NCI-H1092 (cell line): ENCODE measurements at places on chromosomes 1 and 21.

- no peak for DNase-seq
Measured at GRCh38 chr1:61756773-61757172, 14.5 kb downstream of the PATJ start.

- no peak for DNase-seq
Measured at GRCh38 chr21:20970691-20971090, 27.5 kb upstream of the NCAM2 start.

DNA sequence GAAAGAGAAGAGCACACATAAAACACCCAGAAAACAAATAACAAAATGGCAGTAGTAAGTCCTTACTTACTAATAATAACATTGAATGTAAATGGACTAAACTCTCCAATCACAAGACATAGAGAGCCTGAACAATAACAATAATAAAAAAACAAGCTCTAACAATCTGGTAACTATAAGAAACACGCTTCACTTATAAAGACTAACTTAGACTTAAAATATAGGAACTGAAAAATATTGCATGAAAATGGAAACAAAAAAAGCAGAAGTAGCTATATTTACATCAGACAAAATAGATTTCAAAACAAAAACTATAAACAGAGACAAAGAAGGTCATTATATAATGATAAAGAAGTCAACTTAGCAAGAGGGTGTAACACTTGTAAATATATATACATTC lies 83.1 kb upstream of the LYPLAL1 start:
- DNase-seq, result no peak

DNA sequence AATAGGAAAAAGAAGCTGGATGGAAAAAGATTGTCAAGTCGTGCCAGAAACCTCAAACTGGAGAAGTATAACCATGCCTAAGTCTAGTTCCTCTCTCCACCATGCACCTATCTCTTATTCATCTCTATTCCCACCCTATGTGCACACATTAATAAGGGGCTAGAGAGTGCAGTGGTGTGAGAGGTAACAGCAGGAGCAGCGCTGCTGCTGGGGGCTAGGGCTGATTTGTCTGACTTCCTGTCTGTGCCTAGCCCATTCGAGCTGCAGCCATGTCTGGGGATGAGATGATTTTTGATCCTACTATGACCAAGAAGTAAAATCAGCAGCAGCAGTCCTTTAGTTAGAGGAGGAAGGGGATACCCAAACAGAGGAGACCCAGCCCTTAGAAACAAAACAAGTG lies 43.0 kb downstream of the TRIM33 start:
- DNase-seq, result no peak

GRCh38 chr1:8599646-8600212 lies 217.7 kb downstream of the RERE start:
- DNase-seq, result no peak

- DNase-seq, result no peak
Measured at GRCh38 chr1:31693231-31693630, 10.6 kb downstream of the COL16A1 start.

- no peak for DNase-seq
Measured at GRCh38 chr1:99559166-99559565, 86.7 kb upstream of the PALMD start.

DNA sequence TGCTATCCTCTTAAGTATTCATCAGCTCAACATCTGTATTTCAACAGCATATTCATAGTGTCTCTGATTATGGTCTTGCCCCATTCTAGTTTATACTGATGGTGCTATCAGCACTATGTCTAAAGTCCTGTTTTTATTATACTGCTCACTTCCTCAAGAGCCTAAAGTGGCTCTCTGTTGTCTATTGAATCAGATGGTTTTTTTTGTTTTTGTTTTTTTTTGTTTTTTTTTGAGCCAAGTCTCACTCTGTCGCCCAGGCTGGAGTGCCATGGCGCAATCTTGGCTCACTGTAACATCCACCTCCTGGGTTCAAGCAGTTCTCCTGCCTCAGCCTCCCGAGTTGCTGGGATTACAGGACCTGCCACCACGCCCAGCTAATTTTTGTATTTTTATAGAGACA lies 6.1 kb downstream of the STX12 start:
- no peak for DNase-seq

- no peak for DNase-seq
Measured at GRCh38 chr1:2314803-2315673, 76.3 kb downstream of the MORN1 start.

DNA sequence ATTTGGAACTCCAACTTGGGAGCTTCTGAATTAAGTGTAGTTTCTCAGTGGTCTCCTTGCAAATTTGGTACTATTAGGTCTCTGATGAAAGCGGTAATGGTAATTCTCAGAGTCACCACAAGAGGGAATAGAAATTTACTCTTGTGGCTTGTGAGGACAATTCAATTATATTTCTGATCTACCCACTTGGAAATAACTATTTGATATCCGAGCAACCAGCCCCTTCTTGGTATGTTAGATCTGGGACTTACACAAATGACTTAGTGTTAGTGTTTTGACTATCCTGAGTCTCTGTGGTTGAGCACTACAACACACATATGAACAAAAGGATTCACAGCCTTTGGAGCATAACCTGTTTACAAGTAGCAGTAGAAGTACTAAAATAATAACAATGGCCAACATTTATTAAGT lies 68.1 kb downstream of the RPS6KA1 start:
- peak; percentile 43 for DNase-seq

GRCh38 chr1:56547977-56548376 lies 31.4 kb downstream of the PLPP3 start:
- no peak for DNase-seq

GRCh38 chr1:220448217-220448616 lies 79.7 kb upstream of the MARK1 start:
- DNase-seq, result no peak

DNA sequence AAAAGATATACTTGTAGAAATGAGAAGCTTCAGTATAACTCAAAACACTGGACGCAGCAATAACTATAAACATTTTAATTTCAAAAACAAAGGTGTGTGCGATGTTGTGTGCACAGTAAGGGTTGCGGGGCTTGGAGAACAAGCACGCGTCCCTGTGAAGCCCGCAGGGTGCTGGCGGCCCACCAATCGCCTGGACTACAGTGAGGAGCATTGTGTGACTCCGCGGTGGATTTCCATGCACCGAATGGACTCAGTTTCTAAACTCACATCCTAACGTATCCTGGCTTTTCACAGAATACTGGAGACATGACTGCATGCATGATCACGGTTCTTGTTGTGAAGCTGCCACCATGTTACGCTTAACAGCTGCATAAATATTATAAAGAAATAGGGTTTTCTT lies 33.0 kb downstream of the NTPCR start:
- no peak for DNase-seq

DNA sequence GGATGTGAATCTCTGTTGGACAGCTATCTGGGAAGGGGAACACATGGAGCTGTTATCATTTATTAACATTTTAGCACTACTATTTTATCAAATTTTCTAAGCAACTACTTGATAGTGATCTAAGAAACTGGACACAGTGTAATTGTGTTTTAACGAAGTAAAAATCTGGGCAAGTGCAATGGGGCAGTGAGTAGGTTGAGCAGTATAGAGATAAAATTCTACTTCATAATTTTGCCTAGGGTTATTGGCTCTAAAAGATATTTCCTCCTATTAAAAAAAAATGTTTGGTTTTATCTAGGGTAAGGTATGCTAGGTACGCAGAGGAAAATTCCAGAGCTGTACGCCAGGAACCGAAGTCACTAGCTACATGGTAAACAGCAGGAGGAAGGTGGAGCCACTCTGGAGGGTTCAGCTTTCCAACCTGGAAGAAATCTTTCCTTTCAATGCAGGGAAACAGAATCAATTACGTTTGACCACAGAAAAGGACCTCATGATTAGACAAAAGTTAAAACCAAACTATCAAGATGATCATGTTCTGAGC lies 43.3 kb downstream of the BCAR3 start:
- no peak for DNase-seq

DNA sequence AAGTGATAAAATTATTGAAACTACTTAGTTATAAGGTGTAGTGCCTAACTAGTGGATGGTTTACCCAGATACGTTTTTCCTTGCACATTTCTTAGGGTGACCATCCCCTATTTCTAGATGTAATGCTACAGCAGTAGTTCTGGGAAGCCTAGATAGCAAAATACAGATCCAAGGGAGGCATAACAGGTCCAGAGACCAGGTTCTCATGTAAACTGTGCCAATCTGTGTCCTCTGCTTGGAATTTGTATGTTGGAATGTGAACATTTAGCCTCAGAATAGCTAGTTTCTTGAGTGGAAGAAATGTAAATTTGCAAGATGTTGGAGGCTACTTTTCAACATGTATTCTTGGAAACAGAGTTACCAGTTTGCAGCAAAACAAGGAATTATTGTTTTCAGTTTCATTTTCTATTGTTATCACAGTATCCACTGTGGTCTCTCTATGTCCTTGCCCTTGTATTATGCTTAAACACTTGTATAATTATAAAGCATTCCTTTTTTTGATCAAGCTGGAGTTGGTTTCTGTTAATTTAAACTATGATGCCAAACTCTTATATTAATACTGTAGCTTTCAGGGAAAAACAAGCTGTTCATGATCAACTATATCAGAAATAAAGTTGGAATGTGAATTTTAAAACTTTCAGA lies 102.0 kb upstream of the BRINP3 start:
- no peak for DNase-seq

DNA sequence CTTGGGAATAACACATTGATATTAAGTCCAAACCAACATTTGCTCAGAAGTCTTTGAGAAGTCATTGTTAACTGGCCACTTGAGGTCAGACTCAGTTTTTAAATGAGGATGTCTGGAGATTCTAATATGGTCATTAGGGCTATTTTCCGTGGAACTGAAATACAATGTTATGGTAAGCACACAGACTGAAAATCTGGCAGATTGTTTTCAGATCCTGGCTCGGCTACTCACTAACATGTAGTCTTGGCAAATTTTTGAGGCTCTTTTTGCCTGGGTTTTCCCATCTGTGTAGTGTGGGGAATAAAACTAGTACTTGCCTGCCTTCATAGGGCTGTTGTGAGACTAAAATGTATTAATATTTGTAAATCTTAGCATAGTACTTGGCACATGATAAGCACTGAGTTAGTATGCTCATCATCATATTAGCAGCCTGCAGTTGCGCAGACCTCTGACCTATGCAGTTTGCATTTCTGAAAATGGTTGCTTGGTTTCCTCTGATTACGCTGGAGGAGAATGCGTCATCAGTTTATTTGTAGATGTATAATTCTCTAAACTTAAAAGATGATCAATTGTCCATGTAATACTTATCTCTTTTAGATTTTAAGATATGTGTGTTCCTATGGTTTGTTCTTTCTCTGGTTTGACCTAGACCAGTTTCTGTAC lies 100.8 kb downstream of the C1orf21 start:
- DNase-seq, result no peak

DNA sequence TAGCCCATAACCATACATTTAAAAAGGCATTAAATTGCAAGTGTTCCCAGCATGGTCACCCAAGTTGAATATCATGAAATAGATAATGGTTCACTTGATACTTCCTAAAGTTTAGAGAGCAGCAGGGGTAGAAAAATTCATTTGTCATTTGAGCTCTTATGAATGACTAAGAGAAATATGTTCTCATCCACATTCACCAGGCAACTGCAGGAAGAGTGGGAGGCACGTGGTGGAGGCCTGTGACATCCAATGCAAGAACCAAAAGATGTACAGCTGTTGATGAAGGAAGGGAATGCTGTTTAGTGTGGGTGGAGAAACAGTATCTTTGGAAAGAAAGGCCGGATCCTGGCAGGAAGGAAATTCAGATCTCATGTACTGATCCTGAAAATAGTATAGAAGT lies 473.1 kb downstream of the ADGRL2 start:
- no peak for DNase-seq

- DNase-seq, result no peak
Measured at GRCh38 chr1:186188736-186189135, 186.3 kb downstream of the TPR start.

DNA sequence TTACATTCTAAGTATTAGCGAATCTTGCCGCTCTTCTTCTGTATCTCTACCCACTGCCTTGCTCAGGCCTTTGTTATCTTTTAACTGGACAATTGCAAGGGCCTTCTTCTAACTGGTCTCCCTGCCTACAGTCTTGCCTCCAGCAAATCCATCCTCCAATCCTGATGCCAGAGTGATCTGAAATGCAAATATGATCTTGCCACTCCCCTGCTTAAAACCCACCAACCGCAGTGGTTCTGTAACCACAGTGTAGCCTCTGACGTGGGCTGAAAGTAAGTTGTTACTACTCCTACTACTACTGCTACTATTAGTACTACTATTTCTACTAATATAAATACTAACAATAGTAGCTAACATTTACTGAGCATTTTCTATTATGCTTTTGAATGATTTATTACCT lies 12.4 kb downstream of the MOV10 start:
- DNase-seq, result no peak

- DNase-seq, result no peak
Measured at GRCh38 chr1:31381394-31382294, 8.8 kb upstream of the FABP3 start.

DNA sequence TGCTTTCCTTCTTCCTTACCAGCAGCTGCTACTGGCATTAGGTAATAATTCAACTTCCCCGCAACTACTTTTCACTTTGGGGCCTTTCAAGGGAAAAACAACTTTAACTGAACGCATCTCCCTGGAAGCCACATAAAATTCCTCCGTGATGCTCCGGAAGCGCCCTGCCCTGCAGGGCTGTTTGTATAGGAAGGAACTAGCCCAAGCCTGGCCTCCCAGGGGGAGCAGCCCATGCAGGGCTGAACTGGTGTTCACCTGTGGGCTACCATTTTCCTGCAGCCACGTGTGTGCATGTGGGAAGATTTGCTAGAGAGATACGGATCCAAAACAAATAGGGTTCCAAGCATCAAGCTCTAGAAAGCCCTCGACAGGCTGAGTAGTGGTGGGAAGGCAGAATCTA lies 14.4 kb downstream of the CLDN14 start:
- DNase-seq, result no peak

DNA sequence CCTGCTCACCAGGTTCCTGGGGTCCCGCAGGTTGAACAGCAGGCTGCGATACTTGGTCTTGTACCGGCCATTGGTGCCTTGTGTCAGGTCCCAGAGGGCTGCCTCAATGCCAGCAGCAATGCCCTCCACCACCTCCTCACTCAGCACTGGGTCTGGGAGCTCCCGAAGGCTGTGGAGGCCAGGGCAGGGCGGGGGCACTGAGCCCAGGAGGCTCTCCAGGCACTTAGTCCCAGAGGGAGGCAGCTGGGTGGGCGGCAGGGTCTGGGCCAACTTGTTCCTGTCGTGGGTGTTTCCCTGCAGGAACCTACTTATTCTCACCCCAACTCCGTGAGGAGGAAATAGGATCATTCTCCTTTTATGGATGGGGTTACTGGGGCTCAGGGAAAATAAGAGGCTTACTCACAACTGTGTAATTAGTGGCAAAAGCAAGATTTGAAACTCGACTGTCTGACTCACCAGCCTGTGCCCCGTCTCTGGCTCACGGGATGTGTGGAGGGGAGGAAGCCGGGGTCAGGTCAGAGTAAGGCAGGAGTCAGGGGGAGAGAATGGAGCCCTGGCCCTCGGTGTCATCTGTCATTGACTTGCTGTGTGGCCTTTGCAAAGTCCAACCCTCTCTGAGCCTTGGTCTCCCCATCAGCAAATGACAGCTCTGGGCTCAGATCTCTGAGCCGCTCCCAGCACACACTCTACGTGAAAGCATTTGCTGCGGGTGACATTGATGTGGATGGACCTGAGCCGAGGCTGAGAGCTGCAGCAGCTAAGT lies 17.2 kb downstream of the SPOCD1 start:
- no peak for DNase-seq

- no peak for DNase-seq
Measured at GRCh38 chr1:175157200-175157599, 35.4 kb downstream of the KIAA0040 start.
